Central memory CD8-positive, alpha-beta T cell (primary cell): ENCODE measurements at places on chromosomes 12 and 14.

DNA sequence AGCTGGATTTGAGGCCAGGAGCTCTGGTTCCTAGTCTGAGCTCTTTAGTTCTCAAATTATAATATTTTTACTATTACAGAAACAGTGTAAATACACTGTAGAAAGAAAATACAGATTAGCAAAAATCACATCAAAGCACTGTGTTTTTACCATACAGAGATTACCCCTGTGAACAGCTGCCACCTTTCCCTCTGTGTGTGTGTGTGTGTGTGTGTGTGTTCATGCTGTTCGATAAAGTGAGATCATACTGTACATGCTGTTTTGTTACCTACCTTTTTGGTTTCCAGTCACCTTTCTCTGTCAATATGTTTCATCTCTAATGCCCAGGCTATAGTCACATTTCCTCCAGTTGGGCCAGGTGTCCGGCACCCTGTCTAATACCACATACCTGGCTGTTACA lies 26.9 kb downstream of the MVK start:
- H3K27ac ChIP-seq = no peak overlapping the region
- H3K27me3 ChIP-seq = no peaks in the 10 kb centered on the region
- peaks cover 12% of the 10 kb centered on the region for H3K4me1 ChIP-seq
- no peak for DNase-seq
- H3K4me3 ChIP-seq = no peak overlapping the region

- H3K27ac ChIP-seq = no peak overlapping the region
- H3K4me3 ChIP-seq = no peak overlapping the region
These were observed 238.1 kb downstream of the SLC25A21 start for GRCh38 chr14:36934304-36934703.

- H3K4me1 ChIP-seq = peaks cover 64% of the 10 kb centered on the region
- no peaks in the 10 kb centered on the region for H3K27me3 ChIP-seq
- H3K27ac ChIP-seq = peak overlapping the region; percentile 99
- H3K36me3 ChIP-seq = peaks cover 55% of the 10 kb centered on the region
These were observed 3.7 kb downstream of the SELPLG start for GRCh38 chr12:108629824-108630476.

- H3K4me3 ChIP-seq = no peak overlapping the region
- peaks cover 93% of the 10 kb centered on the region for H3K27me3 ChIP-seq
- no peak overlapping the region for H3K27ac ChIP-seq
- H3K36me3 ChIP-seq = peaks cover 6% of the 10 kb centered on the region
- no peak for DNase-seq
- H3K4me1 ChIP-seq = peaks cover 5% of the 10 kb centered on the region
These were observed 5.9 kb upstream of the GSC start for GRCh38 chr14:94775871-94776210.

GRCh38 chr12:71567537-71567936 lies 96.1 kb downstream of the ZFC3H1 start:
- no peaks in the 10 kb centered on the region for H3K4me1 ChIP-seq
- DNase-seq = no peak
- no peak overlapping the region for H3K27ac ChIP-seq
- no peaks in the 10 kb centered on the region for H3K36me3 ChIP-seq
- H3K27me3 ChIP-seq = peaks cover 38% of the 10 kb centered on the region

- no peak for DNase-seq
- H3K4me1 ChIP-seq = no peaks in the 10 kb centered on the region
- no peaks in the 10 kb centered on the region for H3K36me3 ChIP-seq
- H3K27ac ChIP-seq = no peak overlapping the region
- H3K4me3 ChIP-seq = no peak overlapping the region
These were observed 23.1 kb downstream of the TMEM117 start for GRCh38 chr12:43858991-43859390.

DNA sequence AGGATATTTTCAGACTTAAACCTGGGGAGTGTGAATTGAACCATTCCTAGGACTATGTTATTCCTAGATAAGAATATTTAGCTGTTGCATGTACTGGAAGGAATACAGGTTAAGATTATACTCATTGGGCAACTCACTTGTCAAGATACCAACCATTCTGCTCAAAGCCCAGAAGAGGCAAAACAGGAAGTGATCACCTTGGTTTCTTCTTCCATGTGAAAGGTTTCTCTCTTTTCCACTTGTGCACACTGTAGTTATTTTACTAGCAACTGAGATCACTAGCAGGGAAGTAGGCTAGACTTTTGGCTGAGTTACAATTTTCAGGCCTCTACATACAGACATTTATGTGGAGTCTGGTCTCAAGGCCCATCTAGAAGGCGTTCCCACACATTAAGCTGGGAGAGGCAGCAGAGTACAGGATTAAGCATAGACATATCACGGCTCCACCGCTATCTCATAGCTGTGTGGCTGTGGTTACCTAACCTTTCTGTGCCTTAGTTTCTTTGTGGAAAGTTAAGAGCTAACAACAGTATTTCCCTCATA lies 83.9 kb upstream of the FERMT2 start:
- no peaks in the 10 kb centered on the region for H3K4me1 ChIP-seq
- H3K36me3 ChIP-seq = peaks cover 17% of the 10 kb centered on the region
- no peak overlapping the region for H3K27ac ChIP-seq
- no peaks in the 10 kb centered on the region for H3K27me3 ChIP-seq
- no peak overlapping the region for H3K4me3 ChIP-seq

- H3K27ac ChIP-seq = peak overlapping the region; percentile 78
- H3K4me3 ChIP-seq = no peak overlapping the region
- H3K36me3 ChIP-seq = peaks cover 4% of the 10 kb centered on the region
- H3K4me1 ChIP-seq = peaks cover 41% of the 10 kb centered on the region
- H3K27me3 ChIP-seq = no peaks in the 10 kb centered on the region
These were observed 85.3 kb downstream of the SLC25A47 start for GRCh38 chr14:100408350-100409002.

DNA sequence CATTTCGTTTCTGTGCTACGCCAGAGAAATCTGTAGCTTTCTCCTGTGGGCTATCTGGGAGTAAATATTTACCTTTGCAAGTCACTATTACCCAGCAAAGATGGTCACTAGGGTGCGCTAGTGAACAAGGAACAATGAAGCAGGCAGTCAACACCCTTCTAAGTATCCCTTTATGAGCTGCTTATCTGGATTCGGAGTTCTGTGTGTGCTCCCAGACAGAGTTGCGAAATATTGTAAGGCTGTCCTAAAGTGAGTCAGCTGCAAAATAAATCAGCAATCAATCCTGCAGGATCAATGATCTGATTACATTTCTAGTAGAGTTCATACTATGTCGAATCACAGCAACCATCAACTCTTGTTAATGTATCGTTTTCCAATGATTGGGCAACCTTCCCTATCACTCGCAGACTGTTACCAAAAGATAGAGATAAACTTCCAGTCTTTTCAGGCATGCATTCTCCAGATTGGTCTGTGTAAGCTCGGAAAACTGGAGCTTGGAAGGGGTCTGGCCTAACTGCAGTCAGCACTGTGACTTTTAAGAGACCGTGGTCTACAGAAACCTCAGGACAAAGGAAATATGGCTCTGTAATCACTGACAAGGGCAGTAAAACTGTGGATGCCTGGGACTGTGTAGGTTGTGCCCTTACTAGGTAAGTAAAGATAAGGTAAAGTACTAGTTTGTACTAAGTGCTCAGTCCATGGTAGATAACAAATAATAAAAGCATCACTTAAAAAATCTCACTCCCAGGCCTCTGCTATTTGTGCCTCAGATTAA lies 133.5 kb downstream of the KCNK10 start:
- no peak overlapping the region for H3K27ac ChIP-seq
- DNase-seq = peak; percentile 25
- peaks cover 46% of the 10 kb centered on the region for H3K27me3 ChIP-seq
- peaks cover 1% of the 10 kb centered on the region for H3K36me3 ChIP-seq

GRCh38 chr12:87198181-87198580 lies 831.0 kb downstream of the C12orf50 start:
- no peak overlapping the region for H3K4me3 ChIP-seq
- no peak overlapping the region for H3K27ac ChIP-seq
- H3K4me1 ChIP-seq = no peaks in the 10 kb centered on the region
- no peaks in the 10 kb centered on the region for H3K36me3 ChIP-seq
- DNase-seq = no peak
- H3K27me3 ChIP-seq = no peaks in the 10 kb centered on the region

GRCh38 chr12:28884904-28885679 lies 264.0 kb upstream of the FAR2 start:
- no peak overlapping the region for H3K4me3 ChIP-seq
- no peak for DNase-seq
- H3K27me3 ChIP-seq = peaks cover 10% of the 10 kb centered on the region
- no peak overlapping the region for H3K27ac ChIP-seq
- no peaks in the 10 kb centered on the region for H3K4me1 ChIP-seq

GRCh38 chr14:52286661-52287649 lies 19.5 kb downstream of the PTGDR start:
- H3K4me3 ChIP-seq = peak overlapping the region; percentile 46
- no peak for DNase-seq
- peaks cover 29% of the 10 kb centered on the region for H3K4me1 ChIP-seq
- peak overlapping the region; percentile 67 for H3K27ac ChIP-seq
- peaks cover 2% of the 10 kb centered on the region for H3K36me3 ChIP-seq
- H3K27me3 ChIP-seq = no peaks in the 10 kb centered on the region

DNA sequence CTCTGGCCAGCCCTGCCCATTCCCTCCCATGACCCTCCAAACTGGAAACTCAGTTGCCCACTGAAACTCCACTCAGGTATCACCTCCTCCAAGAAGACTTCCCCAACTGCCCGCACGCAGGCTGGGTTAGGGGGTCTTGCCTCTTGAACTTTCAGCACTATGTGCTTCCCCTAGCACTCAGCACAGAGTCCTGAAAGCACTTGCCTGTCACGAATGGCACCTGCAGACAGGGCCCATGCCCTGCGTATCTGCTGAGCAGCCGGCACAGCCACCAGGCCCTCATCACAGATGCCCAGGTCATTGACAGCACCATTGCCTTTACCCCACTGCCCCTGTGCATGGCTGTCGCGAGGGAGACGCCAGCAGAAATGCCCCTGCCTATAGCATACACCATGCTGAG lies 11.2 kb downstream of the CCDC88C start:
- H3K4me3 ChIP-seq = peak overlapping the region; percentile 77
- peaks cover 66% of the 10 kb centered on the region for H3K36me3 ChIP-seq
- H3K4me1 ChIP-seq = peaks cover 91% of the 10 kb centered on the region
- H3K27ac ChIP-seq = peak overlapping the region; percentile 99
- DNase-seq = no peak

DNA sequence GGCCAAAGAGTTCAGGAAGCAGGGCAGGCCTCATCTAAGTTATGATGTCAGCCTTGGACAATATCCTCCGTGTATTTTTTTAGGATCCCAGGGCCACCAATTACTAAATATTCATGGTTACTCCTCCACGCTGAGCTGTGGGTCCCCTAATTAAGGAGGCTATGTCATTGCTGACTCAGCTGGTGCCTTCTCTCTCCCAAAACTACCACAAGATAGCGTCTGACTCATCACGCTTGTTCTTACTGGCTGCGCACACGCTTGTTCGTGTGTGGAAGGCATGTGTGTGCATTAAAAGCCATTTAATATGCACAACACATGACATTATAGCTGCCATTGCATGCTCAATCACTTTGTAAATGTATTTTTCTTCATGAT lies 78.3 kb downstream of the GSC start:
- no peaks in the 10 kb centered on the region for H3K4me1 ChIP-seq
- no peak for DNase-seq
- H3K4me3 ChIP-seq = no peak overlapping the region
- H3K27me3 ChIP-seq = peaks cover 22% of the 10 kb centered on the region
- no peak overlapping the region for H3K27ac ChIP-seq

GRCh38 chr12:26133521-26133920 lies 8.7 kb upstream of the BHLHE41 start:
- H3K4me1 ChIP-seq = no peaks in the 10 kb centered on the region
- H3K27me3 ChIP-seq = peaks cover 63% of the 10 kb centered on the region
- peaks cover 2% of the 10 kb centered on the region for H3K36me3 ChIP-seq

DNA sequence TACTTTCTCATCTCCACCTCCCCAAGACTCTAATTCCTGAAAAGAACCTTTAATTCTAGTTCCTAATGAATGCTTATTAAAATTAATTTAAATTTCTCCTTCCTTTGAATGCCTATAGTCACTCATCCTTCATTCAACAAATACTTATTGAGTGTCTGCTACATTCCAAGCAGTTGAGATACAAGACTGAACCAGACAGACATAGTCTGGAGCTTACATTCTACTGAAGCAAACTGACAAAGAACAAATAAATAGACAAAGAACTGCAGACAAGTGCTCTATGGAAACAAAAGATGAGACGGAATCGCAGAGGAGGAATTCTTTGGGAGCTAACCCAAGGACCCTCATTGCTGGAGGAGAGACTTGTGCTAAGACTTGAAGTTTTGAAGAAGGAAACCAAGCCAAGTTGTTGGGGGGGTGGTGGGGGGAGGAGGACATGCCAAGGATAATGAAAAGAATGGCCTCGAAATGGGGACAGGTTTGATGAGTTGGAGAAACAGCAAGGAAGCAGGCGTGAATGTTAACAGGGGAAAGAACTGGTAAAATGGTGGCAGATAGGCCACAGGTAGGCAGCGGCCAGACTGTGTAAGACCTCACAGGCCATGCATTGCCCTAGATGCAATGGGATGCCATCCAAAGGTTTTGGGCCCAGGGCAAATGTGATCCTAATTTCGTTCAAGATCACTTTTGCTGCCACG lies 9.7 kb upstream of the TDG start:
- H3K36me3 ChIP-seq = peaks cover 10% of the 10 kb centered on the region
- H3K27me3 ChIP-seq = no peaks in the 10 kb centered on the region
- H3K4me1 ChIP-seq = peaks cover 38% of the 10 kb centered on the region
- peak overlapping the region; percentile 94 for H3K27ac ChIP-seq
- DNase-seq = no peak

DNA sequence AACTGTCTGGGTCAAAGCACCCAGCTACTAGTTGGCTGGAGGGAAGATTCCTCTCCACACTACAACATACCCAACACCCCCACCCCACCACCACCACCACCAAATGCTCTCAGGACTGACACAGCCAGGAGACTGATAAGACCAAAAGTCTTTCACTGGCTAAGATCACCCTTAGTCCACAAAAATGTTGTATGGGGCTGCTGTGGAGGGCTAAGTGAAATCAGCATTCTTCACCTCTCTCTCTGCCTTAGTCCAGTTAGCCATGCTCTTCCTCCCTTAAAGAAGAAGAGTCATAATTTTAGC lies 106.2 kb downstream of the NUAK1 start:
- peaks cover 14% of the 10 kb centered on the region for H3K27me3 ChIP-seq
- H3K36me3 ChIP-seq = peaks cover 2% of the 10 kb centered on the region
- no peak overlapping the region for H3K27ac ChIP-seq
- no peaks in the 10 kb centered on the region for H3K4me1 ChIP-seq
- H3K4me3 ChIP-seq = no peak overlapping the region
- DNase-seq = no peak

DNA sequence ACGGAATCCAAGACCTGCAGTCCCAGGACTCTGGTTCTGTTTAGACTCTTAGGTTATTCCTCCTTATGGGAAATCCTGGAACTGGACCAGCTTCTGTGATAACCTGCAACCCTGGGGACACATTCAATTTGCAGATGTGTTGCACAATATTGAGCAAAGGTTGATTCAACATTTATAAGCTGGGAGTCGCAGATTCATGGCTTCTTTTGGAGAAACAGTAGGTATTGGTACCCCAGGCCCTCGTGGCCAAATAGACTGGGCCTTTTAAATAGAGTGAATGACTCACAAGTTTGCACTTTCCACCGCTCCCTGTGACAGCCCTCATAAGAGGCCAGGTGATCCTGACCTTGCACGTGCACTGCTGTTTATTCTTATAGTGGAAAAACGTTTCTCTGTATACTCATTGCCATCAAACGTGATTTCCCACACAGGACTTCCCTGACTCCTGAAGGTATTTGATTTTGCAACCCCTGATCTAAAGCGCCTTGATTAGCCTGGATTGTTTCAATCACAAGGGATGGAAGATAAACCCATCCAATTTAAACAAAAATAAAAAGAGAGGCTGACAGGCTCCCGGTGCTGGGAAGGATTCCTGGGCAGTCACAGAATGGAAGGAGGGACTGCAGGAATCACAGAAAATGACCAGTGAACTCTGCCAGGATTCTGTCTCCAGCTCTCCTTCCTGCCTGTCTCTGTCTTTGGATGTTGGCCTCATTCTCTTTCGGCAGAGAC lies 98.0 kb downstream of the VCPKMT start:
- H3K27ac ChIP-seq = no peak overlapping the region
- no peaks in the 10 kb centered on the region for H3K27me3 ChIP-seq
- no peak for DNase-seq
- peaks cover 27% of the 10 kb centered on the region for H3K4me1 ChIP-seq
- no peak overlapping the region for H3K4me3 ChIP-seq
